Colonic mucosa (tissue), 4 donors: ENCODE measurements at places on chromosomes 2 and 18.

GRCh38 chr18:63895190-63895589, 7.7 kb downstream of the SERPINB2 start:
- DNase-seq = no peak

- no peak for DNase-seq
Observed at GRCh38 chr18:80046961-80047541, 12.8 kb downstream of the RBFA start.

DNA sequence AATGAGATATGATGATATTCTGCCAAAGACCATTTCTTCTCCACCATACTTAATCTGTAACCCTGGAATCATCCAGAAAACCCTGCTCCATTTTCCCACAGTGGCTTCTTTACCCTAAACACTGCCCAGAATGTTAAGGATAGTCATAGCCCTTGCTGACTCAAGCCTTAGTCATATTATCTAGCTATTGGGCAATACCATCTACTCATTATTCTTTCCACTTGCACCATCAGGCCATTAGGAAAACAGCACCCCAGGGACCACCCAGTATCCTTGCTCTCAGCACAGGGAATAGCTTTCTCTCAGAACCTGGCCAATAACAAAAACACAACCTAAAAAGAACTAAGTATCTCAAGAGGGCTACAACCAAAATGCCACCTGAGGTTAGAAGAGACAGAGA, 445.7 kb upstream of the SLC14A2 start:
- no peak for DNase-seq

- DNase-seq = peak; percentile 86
Observed at GRCh38 chr2:176178038-176178756, 10.3 kb upstream of the HOXD1 start.

DNA sequence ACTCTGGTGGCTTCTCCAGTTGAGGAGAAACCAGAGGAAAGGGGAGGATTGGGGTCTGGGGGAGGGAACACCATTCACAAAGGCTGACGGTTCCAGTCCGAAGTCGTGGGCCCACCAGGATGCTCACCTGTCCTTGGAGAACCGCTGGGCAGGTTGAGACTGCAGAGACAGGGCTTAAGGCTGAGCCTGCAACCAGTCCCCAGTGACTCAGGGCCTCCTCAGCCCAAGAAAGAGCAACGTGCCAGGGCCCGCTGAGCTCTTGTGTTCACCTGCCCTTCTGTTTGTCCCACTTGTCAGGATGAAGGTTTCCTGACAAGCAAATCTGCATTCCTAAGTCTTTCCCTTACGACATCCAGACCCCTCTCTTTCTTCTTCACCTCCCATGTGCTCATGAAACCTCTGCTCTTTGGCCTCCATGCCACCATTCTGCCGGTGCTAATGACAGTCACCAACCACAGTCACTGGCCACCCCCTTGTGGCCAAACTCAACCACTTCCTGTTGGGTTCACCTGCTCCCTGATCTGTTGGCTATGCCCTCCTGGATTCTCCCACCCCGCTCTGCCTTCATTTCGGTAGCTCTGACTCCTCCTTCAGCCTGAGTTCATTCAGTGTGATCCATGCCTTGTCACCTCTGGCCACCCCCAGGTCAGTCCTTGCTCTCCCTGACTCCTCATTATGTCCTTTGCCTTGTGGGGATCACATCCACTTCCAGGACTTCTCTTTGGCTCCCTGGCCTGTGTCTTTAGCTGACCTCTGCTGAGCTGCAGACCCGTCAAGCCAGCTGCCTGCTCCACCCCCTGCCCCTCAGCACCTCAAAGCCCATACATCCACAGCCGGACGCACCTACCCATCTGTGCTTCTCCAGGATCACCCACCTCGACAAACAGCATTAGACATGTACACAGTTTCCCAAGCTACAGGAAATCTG, 17.6 kb downstream of the EMX1 start:
- peak; percentile 54 for DNase-seq

- no peak for DNase-seq
Observed at GRCh38 chr18:32446780-32447179, 23.9 kb downstream of the GAREM1 start.

DNA sequence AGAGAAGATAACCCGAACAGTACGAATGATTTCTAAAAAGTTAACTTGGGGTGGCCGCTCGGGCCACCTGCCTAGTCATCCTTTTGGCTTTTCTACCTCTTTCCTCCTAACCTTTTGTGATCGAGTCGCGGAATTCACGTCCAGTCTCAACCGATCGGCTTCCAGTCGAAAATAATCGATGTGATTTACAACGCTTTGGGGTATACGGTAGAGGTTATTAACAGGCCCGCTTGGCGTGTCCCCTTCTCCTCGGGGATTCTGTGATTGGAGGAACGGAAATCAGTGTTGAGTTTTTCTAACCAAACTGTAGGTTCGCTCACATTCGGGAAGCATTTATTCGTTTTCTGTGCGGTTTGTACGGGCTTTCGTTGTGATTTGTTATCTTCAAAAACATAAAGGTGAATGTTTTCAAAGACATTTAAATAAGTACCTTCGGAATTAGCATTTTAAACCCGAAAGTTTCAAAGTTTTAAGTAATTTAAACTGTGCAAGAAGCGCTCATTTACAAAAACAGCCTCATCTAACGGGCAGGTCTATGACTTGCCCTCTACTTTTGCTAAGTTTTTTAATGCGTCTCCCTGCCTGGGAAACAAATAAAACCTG, 588 bp upstream of the FOXI3 start:
- DNase-seq = no peak

DNA sequence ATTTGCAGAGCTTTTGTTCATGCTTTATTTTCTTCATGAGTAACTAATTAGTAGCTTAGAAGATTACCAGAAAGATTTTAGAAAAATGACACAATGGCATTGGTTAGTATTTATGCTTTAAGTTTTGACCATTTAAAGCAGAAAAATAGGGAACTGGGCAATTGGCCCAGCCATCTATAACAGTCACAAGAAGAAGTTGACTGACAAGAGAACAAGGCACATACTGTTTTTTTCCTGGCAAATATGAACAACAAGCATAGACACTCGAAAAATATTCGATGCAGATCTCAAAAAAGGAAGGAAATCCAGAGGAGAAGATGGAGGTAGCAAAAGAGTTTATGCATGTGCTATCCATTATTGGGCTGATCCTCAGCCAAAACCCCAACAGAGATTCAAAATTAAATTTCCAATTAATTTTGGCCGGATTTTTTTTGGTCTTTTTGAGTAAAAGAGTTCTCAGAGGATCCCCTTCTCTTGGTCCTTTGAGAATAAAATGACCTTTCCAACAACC, 200.8 kb upstream of the SLC35G4 start:
- no peak for DNase-seq

GRCh38 chr2:212911011-212911410, 240.4 kb downstream of the IKZF2 start:
- DNase-seq = no peak

DNA sequence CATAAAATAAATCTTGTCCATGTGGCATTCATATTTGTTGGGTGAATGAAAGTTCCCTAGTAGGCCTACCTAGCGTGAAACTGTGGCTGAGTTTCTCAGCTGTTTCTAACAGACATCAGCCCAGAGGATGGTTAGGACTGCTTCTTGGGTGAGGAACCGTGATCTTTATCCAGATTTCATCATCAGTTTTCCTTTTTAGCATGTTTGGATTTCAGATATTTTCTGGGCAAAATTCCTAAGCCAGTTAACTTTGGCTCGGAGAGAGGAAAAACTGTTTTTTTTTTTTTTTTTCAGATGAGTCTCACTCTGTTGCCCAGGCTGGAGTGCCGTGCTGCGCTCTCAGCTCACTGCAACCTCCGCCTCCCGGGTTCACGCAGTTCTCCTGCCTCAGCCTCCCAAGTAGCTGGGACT, 53.5 kb downstream of the DGKD start:
- no peak for DNase-seq

- DNase-seq = no peak
Observed at GRCh38 chr2:70043252-70043875, 43.9 kb upstream of the PCBP1 start.

GRCh38 chr2:102193074-102193473, 6.3 kb downstream of the IL1RL2 start:
- no peak for DNase-seq

GRCh38 chr2:144942516-144943256, 422.8 kb upstream of the ZEB2 start:
- no peak for DNase-seq

DNA sequence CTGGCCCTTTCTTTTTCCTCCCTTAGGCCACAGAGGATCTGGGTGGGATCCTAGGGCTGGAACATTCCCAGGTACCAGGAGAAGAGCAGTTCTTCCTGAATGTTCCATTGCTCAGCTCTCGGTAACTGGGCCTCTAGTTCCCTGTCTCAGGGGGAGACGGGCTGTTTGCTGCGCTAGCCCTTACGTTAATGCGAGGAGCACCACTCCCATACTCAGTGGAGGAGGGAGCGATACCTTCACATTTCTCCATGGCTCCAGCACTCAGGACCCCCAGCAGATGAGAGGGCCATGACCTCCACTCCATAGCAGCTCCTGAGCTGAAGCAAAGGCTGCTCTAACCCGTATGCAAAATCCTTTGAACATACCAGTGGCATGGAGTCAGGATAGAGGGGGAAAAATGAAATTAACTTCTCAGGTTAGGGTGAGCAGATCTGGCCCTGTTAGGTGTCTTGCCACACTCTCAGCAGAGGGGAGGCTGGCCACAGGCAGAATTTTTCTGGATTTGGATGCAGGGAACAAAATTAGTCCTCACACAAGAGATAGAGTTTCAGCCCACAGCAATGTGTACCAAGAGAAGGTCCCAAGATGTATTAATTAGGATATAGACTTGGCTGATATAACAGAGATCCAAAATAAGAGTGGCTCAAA, 206.7 kb downstream of the ZFP36L2 start:
- DNase-seq = no peak

- no peak for DNase-seq
Observed at GRCh38 chr18:9665314-9665713, 42.8 kb upstream of the RAB31 start.

DNA sequence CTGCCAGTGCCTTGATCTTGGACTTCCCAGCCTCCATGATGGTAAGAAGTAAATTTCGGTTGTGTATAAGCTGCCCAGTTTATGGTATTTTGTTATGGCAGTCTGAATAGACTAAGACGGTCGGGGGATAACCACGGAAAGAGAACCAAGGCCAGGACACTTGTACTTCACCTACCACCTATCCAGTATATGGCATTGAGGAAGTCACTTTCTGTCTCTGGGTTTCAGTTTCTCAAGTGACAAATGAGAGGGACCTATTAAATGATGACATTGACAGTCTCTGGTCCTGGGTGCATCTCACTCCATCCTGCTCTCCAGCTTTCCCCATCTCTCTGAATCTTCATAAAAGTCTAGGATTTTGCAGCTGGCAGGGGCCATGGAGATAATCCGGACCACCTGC, 183.8 kb upstream of the MSH6 start:
- no peak for DNase-seq

- DNase-seq = no peak
Observed at GRCh38 chr2:237062585-237062984, 23.1 kb upstream of the COPS8 start.

DNA sequence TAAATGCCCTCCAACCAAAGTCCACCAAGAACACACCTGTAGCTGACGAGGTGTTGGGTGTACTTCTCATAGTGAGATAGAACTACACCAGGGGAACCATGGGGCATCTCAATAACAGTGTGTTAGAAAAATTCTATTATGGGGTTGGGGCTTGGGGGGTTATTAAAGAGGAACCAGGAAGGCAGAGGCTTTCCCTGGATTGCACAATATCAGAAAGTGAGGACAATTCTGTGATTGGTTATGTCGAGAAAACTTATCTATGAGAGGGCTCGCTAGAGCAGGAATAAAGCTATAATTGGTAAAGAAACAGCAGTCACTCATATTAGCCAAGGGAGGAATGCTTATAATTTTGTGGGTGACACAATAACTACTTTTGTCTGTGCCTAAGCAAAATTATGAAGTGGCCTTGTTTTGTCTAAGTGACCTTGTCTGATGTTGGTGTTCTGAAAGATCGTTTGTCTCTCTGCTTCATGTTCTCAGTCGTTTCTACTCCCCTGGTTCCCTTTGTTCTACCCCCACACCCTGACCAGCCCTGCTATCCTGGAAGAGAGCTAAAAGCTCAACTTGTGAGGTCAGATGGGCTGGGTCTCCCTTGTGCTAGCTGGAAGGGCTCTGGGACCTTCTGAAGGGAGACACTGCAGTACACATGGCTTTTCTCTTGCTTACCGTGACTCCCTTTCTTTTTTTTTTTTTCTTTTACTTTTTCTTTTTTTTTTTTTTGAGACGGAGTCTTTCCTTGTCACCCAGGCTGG, 21.6 kb upstream of the INO80C start:
- DNase-seq = no peak

DNA sequence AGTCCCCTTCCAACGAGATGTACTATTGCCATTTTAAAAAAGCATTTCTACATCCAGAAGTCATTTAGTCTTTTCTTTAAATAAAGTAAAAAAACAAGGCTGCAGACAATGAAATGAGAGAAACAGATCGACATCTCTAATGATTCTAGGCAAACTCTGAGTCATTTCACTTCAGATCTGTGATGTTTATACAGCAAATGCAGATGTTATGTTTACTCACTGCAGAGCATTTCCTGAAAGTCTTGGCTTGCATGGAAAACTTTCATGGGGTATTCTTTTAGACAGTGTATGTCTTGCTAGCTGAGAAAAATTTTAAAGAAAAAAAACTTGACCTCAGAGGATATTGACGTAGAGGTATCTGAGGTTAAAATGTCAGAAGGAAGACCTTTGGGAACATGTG, 797.4 kb downstream of the CNTNAP5 start:
- DNase-seq = no peak

DNA sequence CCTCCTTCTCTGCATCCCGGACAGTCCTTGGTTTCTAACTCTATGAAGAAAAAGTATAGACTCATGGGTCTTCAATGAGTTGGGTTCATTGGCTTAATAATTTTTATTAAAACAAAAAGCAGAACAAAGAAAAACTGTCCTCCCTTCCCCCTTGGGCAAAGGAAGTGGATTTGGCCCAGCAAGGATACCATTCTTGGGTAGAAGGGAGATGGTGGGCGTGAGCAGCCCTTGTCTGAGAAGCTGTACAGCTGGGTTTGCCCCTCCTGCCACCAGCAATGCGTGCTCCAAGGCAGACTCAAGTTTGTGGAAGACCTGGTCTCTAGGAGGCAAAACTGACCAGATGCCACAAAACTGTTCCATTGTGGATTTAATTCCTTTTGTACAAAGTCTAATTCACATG, 12.7 kb downstream of the PCARE start:
- DNase-seq = no peak

DNA sequence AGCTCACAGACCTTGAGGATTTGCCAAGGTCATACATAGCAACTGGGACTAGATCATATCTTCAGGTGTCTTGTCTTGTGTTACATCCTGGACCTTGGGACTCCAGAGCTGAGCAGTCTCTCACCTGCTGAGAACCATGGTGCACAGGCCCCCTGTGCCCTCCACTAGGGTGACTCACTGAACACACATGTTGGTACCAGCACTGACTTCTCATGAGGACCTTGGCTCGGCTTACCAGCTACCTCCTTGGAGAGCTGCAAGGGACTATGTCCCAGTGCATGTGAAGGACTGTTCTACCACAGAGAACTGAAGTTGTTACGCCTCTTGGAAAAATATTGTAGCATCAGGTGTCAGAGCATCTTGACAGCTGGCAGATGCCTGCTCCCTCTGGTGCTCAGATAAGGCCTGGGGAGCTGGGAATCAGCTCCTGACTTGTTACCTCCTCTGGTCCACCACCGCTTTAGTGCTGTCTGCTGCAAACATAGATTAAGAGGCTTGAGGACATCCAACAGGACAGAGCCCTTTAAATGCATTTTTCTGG, 72.1 kb downstream of the WDSUB1 start:
- no peak for DNase-seq
